ENCODE measurements at places on chromosomes 6 and 20.

GRCh38 chr20:44714701-44715498 is at the start of gene CCN5:
Gene CCN5 (plus strand): TSS chr20:44715369. CDS start chr20:44715391, 22 bp downstream.
- DNase-seq = no peak

- no peak for DNase-seq
Measured at GRCh38 chr20:43723186-43723585, 3.6 kb downstream of the GTSF1L start.

DNA sequence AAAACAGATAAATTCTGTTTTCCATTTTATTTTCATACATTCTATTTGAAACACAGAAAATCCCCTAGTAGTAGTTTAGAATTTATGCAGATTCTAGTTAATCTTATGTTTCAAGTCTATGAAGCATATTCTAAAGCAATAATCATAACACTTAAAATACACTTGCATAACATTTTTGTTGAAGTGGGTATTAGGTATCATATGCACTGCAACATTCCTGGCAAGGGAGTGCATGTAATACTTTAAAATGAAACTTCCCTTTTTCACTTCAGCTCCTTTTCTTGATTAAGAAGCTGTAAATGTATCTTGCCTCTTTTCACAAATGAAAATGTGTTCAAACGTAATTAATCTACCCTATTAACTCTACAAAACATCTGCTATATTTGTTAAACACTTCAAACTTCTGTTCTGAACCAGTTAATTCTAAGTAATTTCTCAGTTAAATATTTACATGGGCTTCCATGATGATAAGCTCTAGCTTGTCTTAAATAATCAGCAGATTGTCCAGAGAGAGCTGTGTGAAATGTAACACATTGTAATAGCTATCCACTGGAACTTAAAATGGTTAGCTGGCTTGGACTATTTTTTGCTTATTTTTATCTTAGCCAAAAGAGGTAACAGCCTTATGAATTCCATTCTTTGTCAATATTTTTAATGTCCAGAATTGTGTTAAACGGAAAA is 192.8 kb downstream of the COL19A1 start:
- DNase-seq = no peak

DNA sequence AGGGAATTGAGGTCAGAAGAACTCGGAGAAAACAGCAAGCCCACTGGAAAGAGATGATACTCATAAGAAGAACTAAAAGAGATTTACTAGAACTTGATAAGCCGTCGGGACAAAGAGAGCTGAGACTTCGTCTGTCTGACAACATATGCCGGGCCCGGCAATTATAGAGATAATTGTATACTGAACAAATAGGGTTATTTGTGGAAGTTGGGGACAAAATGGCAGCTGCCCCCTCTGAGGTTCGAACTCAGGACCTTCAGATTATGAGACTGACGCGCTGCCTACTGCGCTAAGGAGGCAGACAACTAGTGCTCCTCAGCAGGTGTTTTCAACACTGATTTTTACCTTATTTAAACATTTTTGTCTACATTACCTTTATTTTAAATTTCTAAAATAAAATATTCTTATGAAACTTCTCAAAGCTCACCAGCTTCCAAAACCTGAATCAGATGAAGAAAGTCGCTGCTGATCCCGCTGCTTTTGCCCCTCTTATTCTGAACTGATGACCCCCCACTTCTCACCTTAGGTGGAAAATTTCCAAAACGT is 29.3 kb upstream of the TRIM27 start:
- peak; percentile 75 for DNase-seq

DNA sequence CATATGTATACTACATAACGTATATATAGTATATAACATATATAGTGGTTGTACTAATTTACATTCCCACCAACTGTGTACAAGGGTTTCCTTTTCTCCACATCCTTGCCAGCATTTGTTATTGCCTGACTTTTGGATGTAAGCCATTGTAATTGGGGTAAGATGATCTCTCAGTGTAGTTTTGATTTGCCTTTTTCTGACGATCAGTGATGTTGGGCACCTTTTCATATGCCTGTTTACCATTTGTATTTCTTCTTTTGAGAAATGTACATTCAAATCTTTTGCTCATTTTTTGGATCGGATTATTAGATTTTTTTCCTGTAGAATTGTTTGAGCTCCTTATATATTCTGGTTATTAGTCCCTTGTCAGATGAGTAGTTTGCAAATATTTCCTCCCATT is 11.4 kb downstream of the SYNJ2 start:
- DNase-seq = no peak

- no peak for DNase-seq
Measured at GRCh38 chr6:79377888-79378348, 143.4 kb upstream of the HMGN3 start.

- DNase-seq = no peak
Measured at GRCh38 chr6:129340983-129341382, 369.0 kb downstream of the ARHGAP18 start.

DNA sequence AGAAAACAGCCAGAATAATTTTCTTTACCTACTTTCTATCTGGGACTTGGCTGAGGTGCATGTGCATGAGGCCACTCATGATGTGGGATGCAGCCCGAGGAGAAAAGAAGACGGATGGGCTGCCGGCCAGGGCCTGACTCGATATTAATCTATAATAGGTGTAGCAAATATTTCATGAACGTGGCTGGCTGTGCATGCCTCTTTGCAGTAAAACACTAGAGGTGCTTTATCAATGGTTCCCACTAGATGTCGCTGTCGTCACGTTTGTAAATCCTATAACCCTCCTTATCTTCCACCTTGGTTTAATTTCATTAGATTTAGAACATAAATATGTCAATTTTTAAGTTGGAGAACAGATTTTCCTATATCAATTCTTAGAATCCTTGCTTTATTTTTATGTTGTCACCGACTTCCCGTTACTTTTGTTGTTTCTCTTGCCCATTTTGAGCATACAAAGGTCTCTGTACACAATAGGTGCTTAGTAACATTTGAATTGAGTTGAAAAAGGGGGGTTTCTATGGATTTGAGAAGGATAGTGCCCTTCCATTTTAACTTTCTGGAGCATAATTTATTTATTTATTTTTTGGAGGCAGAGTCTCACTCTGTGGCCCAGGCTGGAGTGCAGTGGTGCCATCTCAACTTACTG is 19.6 kb upstream of the FERMT1 start:
- peak; percentile 55 for DNase-seq

GRCh38 chr6:167529444-167530335 is 204.8 kb downstream of the TTLL2 start:
- DNase-seq = no peak

DNA sequence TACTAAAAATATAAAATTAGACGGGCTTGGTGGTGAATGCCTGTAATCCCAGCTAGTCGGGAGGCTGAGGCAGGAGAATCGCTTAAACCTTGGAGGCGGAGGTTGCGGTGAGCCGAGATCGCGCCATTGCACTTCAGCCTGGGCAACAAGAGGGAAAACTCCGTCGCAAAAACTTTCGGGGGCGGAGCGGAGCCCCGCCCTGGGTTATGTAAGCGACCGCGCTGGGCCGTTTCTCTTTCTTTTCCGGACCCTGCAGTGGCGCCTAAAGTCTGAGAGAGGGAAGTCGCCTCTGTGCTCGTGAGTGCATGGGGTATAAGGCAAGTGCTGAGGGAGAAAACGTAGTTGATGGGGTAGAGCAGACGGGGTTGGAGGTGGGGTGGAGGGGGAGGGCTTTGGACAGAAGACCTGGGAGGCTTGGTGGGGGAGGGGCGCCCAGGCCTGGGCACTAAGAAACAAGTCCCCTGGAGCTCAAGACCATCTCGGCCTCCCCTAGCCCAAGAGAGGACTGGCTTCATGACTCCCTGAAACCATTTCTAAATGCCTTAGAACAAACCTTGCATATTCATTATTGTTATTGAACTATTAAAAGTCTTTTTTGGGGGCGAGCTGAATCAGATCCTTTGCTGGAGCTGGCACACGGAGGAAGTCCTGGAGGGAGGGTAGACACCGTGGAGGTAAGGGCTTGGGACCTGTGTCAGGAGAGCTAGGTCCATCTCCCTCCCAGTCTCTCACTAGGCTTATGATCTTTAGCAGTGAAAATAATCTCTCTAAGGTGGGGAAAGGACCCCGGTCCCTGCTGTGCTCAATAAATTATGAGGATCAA is 2.7 kb upstream of the MICA start:
- DNase-seq = peak; percentile 82

DNA sequence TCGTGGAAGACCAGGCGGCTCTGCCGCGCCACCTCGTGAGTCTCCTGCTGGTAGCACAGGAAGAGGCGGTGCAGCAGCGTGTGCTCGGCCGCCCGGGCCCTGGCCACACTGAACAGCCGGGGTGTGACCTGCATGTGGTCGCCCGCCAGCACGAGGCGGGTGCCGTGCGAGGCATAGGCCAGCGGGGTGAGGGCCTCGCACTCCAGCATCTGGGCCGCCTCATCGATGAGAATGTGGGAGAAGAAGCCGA is 7.0 kb downstream of the HELZ2 start:
- DNase-seq = no peak

All from stimulated activated CD4-positive, alpha-beta T cell treated with anti-CD3 and anti-CD28 coated beads, Interleukin-15, amount 100 ng/mL, for 24 hours (primary cell).